ENCODE measurements at places on chromosomes 6 and 20.

- DNase-seq, result no peak
Measured at GRCh38 chr6:165543781-165544180, 119.3 kb downstream of the PDE10A start.

DNA sequence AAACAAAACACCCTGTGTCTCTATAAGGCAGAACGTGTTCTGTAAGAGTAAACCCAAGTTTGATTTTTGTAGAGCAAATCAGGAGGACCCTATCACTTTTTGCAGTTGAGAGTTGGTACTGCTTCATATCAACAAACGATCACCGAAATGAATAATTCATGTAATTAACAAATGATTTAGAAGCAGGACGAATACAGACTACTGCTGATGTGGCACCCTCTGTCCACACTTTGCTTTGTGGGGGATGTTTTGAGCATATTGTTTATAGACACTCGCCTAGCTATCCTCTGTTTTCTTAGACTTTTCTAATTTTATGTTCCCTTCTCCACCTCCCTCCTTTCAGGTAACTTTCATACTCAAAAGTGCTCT, 1.5 kb downstream of the CD2AP start:
- no peak for DNase-seq

DNA sequence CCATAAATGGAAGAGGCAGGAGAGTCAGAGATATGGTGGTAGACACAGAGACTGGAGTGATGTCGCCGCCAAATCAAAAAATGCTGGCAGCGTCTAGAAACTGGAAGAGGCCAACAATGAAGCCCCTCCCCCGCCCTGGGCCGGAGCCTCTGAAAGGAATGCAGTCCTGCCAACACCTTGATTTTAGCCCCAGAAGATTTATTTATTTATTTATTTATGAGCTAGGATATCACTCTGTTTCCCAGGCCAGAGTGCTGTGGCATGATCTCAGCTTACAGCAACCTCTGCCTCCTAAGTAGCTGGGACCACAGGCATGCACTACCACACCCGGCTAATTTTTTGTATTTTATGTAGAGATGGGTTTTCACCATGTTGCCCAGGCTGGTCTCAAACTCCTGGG, 82.6 kb upstream of the CCDC167 start:
- DNase-seq, result no peak

DNA sequence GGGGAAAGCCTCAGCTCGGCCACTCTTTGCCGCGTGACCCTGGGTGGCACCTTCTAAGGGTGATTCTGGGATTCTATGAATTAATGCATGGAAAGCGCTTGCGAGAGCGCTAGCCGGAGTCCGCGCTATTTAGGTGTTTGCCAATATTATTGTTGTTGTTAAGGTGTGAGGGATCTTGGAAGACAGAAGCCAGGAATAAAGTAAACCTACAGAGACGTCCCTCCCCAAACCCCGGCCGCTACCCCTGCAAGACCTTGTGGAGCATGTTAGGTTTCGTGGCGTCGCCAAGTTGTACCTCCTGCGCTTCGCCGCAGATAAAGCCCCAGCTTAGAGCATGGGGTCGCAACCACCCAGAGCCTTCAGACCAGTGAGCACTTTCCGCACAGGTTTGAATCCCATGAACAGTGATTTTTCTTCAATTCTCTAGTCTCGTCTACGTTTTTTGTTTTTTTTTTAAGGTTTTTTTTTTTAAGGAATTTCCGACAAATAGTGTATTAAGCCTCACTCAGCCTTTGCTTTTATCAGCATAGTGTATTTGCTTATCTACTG, 16.9 kb upstream of the ZSCAN9 start:
- DNase-seq, result peak; percentile 23

DNA sequence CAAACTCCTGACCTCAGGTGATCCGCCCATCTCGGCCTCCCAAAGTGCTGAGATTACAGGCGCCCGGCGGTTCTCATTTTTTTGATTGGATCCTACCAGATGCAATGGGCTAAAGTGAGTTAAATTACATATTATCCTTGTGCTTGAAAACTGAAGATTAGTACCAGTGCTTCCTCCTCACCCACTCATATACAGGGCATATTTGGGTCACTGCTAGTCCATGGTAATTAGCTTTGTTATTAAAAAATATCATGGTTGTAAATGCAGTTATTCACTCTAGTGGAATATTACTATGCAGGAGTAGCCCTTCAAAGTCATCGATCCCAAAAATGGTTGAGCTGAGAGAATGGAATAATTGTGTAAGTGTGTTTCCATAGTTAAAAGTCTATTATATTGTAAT, 26.5 kb downstream of the ZNF292 start:
- DNase-seq, result no peak

DNA sequence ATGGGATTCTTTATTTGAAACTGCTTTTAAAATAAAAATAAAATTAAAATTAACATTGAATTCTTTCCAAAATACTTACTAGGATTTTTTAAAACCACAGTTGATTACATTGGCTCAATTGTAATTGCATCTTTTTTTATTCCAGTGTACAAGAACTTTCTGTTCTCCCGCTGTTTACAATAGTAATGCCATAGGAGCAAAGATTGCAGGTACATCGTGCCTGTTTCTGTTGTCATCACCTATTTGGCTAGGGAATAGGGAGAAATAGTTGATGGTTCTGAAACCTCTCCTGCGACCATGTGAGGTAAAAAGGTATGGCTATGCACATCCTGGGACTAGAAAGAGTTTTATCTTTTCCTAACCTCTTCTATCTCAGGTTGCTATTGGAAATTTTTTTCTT, 28.2 kb upstream of the RHAG start:
- DNase-seq, result no peak

GRCh38 chr6:118974790-118975189, 39.8 kb upstream of the MCM9 start:
- DNase-seq, result no peak

DNA sequence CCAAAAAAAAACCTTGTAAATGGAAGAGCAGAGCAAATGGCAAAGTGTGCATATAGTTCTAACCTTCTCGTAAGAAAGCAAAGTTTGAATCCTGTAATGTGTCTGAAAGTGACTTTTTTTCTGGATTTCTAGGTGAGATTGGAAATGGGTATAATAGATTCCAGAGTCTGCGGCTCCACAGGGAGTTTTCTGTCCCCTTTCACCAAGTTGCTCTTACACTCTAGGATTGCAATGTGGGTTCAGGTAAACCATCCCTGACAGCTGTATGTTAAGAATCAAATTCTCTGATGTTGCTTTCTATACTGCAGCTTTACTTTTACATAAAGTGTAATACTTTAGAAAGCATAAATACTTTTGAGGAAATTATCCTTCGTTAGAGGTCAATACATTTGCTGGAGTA, 260.1 kb downstream of the PRL start:
- no peak for DNase-seq

- no peak for DNase-seq
Measured at GRCh38 chr20:44478206-44478605, 2.5 kb downstream of the TTPAL start.

DNA sequence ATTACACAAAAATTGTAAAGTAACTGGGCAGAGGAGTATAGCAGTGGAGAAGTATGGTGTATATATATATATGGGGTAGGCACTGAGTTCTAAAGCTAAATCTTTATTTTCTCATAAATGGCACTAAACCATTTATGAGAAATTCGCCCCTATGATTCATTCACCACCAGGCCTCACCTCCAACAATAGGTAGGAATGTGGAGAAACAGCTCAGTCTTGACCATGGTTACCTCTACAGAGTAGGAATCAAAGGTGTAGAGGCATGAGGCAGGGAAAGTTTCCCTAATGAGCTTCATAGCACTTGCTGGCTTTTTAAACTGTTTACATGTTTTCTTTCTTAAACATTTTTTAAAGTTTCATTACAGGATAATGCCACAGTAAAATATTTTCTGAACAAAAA, 36.9 kb upstream of the SUMO4 start:
- no peak for DNase-seq

DNA sequence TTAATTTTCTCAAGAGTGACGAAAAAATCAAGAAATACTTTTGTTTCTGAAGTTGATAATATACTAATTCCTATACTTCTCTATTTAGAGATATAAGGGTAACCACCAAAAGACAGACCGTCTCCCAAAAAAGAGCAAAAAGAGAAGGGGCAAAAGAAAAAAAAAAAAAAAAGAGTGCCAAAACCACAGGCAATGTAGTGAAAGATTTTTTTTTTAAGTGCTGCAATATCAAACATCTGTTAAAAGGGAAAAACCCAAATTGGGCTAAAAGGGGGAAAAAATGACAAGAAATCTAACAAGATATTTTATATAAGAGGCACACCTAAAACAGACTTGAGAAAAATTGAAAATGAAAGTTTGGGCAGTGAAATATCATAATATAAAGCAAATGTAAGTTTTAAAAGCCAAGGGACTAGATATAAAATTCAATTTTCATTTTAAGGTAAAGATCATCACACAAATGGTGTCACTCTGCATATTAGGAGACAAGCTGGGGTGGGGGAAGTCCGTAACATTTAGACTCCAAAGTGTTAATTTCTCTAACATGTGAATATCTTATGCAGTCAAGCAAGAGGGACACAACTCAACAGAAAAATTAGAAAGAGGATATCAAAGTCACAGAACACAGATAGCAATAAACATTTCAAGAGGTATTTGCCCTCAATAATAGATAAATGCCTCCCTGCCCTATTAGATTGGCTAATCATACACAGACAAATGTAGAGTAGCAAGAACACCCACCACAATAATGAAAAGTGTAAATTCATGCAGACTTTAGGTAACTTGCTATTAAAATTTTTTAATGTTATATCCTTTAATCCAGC, 9.1 kb downstream of the C6orf52 start:
- no peak for DNase-seq

DNA sequence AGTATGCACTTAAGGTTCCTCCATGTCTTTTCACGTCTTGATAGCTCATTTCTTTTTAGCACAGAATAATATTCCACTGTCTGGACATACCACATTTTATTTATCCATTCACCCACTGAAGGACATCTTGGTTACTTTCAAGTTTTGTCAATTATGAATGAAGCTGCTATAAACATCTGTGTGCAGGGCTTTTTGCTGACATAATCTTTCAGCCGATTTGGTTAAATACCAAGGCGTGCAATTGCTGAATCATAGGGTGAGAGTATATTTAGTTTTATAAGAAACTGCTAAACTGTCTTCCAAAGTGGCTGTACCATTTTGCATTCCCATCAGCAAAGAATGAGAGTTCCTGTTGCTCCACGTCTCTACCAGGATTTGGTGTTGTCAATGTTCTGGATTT, 44.9 kb upstream of the PHACTR2 start:
- DNase-seq, result no peak

DNA sequence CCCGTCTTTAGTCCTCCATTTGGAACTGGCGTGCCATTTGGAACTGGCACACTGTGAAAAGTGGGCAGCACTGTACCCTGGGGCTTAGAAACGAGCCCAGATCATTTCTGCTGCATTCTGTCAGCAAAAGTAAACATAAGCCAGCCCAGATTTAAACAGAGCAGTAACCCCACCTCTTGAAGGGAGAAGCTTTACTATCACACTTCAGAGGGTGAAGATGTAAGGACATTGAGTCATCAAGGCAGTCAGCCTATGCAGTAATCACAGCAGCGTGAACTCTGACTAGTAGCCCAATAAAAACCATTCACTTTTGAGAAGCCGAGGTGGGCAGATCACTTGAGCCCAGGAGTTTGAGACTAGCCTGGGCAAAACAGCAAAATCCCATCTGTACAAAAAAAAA, 216.9 kb downstream of the EYA2 start:
- no peak for DNase-seq

DNA sequence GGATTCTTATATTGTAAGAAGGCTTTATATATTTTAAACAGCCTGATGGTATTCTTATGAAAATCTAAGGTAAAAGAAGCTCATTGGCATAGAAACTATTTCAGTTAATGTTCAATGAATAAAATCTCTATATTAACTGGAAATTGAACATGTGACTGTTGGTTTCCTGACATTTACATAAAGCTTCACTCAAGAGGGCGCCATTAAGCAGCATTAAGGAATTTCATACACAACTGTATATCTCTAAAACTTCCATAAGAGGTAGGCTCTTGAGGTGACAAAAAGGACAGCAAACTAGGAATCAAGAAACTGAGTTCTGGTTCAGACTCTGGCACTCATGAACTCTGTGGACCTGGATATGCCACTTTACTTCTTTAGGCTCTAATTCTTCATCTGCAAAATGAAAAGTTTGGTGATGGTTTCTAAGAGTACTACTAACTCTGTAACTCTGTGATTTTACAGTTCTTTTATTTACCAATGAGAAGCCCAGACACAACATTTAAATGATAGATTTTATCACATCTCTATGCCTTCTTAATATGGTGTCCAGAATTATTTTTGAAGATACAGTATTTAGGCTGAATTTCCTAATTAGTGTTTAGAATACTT, 147.5 kb downstream of the FLRT3 start:
- DNase-seq, result no peak

- peak; percentile 27 for DNase-seq
Measured at GRCh38 chr6:155782320-155782731, 326.7 kb upstream of the NOX3 start.
